ENCODE measurements at places on chromosomes 6 and 20.

- no peak for DNase-seq
Observed at GRCh38 chr20:7980332-7981046, 39.1 kb downstream of the TMX4 start.

DNA sequence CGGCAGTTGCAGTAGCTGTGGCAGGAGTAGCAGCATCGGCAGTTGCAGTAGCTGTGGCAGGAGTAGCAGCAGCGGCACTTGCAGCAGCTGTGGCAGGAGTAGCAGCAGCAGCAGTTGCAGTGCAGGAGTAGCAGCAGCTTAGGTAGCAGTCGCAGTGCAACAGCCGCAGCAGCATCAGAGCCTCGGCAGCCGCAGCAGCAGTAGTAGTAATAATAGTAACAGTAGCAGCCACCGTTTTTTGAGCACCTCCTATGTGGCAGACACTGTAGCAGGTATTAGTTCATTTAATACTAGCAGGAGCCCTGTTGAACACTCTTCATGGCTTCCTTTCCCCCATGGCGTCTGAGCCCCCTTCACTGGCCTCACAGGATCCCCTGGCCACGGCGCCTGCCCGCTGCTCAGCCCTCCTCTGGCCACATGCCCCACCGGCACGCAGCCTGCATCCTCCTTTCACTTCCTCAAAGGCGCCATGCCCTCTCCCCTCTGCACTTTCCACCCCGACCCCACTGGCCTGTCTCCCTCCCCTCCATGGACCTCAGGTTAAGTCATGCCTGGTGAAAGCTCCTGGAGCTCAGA is 19.1 kb upstream of the IRF4 start:
- DNase-seq = no peak

DNA sequence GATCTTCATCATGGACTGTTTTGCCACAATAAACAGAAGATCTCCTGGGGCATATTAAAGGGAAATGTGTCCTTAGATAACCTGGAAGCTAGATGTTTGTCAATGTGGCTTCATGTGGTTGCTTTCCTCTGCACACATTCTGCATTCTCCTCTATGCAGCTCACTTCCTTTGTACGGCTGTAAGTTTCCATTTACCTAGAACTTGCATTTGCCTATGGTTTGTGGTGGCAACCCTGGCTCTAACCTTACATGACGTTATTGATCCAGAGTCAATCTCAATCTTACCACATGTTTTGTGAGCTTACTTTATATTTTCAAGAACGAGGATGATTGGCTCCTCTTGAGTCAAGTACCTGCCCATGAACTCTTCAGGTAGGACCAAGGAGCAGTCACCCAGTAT is 863.1 kb downstream of the MAFB start:
- DNase-seq = no peak

GRCh38 chr6:155543166-155543847 is 87.7 kb upstream of the NOX3 start:
- no peak for DNase-seq

DNA sequence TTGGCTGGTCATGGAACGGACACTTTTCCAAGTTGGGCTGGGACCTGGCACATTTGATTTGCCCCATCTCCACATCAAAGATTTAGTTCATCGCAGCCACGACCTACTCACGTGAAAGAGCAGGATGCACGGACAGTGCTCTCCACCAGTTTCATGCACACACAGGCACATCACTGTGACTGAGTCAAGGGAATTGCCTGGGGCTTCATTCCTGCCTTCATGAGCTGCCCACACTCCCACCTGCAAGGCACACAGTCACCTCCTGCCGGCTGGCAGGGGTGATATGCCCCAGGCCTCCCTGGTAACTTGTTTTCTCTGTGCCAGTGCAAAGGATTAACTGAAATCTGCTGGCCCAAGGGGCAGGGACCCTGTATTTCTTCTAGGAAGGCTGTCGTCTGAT is 23.3 kb upstream of the CST1 start:
- no peak for DNase-seq

- no peak for DNase-seq
Observed at GRCh38 chr20:1209447-1210387, 6.5 kb downstream of the C20orf202 start.

GRCh38 chr20:38536310-38536709 is 44.7 kb upstream of the ADIG start:
- no peak for DNase-seq

GRCh38 chr20:38117205-38117604 is 47.9 kb downstream of the TGM2 start:
- DNase-seq = no peak

DNA sequence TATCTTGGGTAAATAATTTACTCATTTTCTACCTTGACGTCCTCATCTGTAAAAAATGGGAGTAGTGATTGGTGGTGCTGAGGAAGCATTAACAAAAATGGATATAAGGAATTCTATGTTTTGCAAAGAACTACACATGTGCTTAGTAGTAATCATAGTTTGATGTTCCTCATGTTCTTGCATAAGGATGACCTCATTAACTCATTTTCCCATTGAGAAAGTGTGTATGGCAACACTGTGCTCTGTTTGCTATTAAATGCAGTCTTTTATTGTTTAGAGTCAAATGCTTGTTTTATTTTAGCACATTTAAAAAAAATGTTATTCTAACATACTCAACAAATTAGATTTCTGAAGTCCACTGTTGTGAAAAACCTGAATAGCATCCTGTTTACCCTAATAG is 211.2 kb upstream of the RSPO3 start:
- no peak for DNase-seq

GRCh38 chr6:54710456-54710855 is 136.1 kb upstream of the FAM83B start:
- DNase-seq = no peak

GRCh38 chr6:5657684-5658430 is 348.9 kb downstream of the NRN1 start:
- no peak for DNase-seq

DNA sequence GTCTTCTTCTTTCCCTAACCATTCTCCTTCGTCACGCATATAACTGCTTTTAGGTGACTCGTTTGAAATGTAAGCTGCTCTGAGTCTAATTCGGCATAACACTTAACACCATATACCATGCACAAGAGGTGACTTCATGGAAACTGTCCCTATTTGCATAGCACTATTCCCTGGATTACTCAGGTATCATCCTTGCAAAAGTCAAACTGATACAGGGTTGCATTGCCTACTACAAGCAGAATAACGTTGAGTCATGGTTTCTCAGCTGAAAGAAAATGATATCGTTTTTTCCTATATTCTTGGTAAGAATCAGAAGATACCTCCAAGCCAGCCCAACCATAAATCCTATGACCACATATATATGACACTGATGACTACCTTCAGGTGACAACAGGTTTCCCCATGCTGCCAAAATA is 227.5 kb downstream of the ATXN1 start:
- DNase-seq = no peak

GRCh38 chr20:35994994-35995453 is 26.6 kb downstream of the CNBD2 start:
- DNase-seq = peak; percentile 78

- DNase-seq = peak; percentile 72
Observed at GRCh38 chr6:138038142-138038870, 68.9 kb downstream of the PERP start.

- DNase-seq = no peak
Observed at GRCh38 chr20:51493346-51493791, 49.1 kb downstream of the NFATC2 start.

- no peak for DNase-seq
Observed at GRCh38 chr6:122780114-122780513, 598 bp downstream of the FABP7 start.

- no peak for DNase-seq
Observed at GRCh38 chr6:118864341-118865099, 29.4 kb upstream of the ASF1A start.

- no peak for DNase-seq
Observed at GRCh38 chr6:40950986-40951698, 87.9 kb downstream of the UNC5CL start.

DNA sequence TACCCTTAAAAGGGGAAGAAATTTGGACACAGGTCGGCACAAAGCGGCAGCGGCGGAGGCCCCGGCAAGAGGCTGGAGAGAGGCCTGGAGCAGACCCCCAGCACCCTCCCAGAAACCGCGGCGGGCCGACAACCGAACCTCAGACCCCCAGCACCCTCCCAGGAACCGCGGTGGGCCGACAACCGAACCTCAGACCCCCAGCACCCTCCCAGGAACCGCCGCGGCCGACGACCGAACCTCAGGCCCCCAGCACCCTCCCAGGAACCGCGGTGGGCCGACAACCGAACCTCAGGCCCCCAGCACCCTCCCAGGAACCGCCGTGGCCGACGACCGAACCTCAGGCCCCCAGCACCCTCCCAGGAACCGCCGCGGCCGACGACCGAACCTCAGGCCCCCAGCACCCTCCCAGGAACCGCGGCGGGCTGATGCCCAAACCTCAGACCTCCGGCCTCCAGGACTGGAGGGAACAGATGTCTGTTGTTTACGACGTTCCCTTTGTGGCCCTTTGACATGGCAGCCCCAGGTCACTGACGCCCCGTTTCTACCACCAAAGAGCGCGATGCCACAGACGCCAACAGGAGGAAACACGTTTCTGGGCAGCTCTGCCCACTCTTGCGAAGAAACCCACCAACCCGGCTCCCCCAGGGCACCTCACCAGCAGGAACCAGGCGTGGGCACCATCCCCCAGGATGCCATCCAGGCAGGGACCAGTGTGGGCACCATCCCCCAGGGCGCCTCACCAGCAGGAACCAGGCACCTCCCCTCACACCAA is 28.4 kb downstream of the ZBTB46 start:
- DNase-seq = no peak

GRCh38 chr20:38228436-38228835 is 32.1 kb downstream of the KIAA1755 start:
- no peak for DNase-seq

DNA sequence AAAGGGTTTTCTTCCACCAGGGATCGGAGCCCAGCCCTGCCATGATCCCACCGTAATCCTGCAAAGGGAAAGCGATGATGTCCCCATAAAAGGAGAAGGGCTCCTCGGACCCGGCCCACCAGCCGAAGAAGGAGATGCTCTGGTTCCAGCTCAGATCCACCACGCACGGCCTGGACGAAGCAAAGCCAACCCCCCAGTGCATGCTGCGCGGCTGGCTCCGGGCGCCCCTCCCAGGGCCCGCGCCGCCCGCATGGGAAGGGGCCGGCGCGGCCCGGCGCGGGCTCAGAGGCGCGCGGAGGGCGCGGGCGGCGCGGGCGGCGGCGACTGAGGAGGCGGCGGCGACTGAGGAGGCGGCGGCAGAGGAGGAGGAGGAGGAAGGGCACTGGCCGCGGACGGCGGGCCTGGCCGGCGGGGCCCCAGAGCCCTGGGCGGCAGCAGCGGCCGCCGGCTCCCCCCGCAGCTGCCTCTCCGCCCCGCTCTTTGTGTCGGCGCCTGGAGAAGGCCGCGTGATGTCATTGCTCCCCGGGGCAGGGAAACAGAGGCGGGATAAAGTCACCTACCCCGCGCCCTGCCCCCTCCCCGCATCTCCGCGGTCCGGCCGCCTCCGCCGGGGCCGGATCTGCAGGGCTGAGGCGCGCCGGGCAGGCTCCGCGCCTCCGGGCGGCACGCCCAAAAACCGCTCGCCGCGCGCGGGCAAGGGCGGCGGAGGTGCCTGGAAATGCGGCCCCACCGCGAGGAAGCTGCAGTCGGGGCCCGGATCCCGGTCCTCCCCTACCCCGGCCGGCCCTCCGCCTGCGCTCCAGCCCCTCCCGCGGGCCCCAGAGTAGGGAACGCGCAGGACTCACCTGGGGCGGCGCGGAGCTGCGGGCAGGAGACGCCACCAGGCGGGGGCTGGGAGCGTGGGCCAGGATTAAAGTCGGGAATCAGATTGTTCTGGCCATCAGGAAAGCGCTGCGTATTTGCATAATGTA is at the start of gene FAXC:
TSS of gene FAXC (minus strand) at position 504 of the 971 bp plus-strand sequence. CDS start at position 202, 302 bp downstream.
- DNase-seq = peak; percentile 63

DNA sequence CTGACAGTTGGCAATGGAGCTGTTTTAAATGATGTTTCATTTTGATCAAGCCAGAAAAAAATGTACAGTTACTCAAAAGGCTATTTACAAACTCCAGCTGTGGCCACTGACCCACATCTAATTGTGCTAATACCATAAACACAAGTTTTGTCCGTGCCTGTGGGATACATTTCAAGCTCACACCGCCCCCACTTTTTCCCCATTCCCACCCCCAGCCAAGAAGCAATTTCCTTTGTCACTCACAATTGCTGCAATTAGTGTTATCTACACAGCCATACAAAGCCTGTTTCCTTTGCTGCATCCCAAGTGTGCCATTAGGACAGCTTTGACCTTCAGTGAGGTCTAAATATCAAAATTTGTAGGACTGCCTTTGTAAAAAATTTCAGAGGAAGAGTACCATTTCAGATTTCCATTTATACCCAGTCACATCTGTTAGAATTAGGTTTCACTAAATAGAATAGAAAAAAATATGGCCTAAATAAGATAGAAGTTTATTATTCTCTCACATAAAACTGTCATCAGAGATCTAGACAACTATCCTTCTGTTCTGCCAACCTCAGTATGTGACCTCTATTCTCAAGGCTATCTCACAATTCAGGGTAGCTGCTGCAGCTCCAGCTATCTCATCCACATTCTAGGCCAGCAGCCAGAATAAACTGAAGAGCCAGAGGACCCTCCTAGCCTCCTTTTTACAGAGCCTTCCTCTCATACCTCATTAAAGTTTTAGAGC is 202.6 kb downstream of the NFATC2 start:
- no peak for DNase-seq

DNA sequence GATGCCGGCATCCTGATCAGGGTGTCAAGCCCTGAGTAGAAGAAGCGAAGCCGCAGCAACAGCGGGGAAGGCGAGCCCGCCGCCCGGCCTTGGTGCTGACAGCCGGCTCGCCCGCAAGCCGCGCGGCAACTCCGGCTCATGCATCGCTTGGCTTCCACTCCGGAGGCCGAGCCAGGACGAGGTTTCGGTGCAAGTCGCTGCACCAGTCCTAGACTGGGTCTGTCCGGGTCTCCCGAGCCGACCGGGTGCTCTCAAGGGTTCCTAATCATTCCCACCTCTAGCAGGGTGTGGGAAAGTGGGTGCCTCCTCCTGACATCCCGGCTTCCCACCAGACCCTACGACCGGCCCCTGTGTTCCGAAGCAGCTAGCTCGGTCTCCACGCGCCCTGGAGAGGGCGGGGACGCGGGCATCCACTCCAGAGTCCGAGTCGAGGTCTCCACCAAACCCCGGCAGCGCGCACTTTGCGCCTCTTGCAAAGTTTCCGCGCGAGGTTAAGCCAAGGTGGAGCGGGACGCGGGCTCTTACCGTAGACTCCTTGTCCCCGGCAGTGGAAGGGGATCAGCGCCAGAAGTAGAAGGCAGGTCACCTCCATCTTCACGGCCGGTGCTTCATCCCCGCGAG is 1.4 kb downstream of the MDGA1 start:
- peak; percentile 49 for DNase-seq

- no peak for DNase-seq
Observed at GRCh38 chr6:37643851-37644672, 53.6 kb downstream of the MDGA1 start.

DNA sequence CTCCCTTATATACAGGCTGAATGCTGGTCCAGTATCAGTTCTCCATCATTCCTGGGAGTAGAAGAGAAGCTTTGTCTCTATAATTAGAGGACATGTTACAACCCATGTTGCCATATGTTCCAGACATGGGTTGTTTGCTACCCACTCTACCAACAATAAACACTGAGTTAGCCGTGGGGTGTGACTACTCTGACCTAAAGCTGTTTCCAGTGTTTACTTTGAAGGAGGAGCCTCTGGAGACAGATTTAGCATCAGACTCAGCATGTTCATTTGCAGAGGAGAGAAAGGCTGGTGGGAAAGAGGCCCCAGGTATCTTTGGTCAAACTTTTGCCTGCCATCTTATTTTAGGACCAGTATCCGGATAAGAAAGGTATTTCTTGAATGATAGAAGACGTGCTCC is 157.9 kb upstream of the SNX9 start:
- no peak for DNase-seq
